Activated CD8-positive, alpha-beta T cell treated with anti-CD3 and anti-CD28 coated beads for 36 hours (primary cell): ENCODE measurements at places on chromosomes 5 and 9. TPM values are rescaled to one million over a fixed set of nuclear protein-coding genes. Genes with fewer than 3 reads are reported as not detected.

The ENG gene
- 14.2 TPM for total RNA-seq

The IFNA21 gene
- not detected for total RNA-seq

- no peak for DNase-seq
Observed at GRCh38 chr5:39451276-39451941, 26.6 kb upstream of the DAB2 start.

GRCh38 chr9:18185196-18185595 lies 288.8 kb upstream of the ADAMTSL1 start:
- DNase-seq = no peak
